Spleen (tissue), 13 donors: ENCODE measurements at places on chromosomes 16 and 17.

- DNase-seq: no peak
These were observed 12.9 kb downstream of the ITGAX start for GRCh38 chr16:31367853-31368252.

DNA sequence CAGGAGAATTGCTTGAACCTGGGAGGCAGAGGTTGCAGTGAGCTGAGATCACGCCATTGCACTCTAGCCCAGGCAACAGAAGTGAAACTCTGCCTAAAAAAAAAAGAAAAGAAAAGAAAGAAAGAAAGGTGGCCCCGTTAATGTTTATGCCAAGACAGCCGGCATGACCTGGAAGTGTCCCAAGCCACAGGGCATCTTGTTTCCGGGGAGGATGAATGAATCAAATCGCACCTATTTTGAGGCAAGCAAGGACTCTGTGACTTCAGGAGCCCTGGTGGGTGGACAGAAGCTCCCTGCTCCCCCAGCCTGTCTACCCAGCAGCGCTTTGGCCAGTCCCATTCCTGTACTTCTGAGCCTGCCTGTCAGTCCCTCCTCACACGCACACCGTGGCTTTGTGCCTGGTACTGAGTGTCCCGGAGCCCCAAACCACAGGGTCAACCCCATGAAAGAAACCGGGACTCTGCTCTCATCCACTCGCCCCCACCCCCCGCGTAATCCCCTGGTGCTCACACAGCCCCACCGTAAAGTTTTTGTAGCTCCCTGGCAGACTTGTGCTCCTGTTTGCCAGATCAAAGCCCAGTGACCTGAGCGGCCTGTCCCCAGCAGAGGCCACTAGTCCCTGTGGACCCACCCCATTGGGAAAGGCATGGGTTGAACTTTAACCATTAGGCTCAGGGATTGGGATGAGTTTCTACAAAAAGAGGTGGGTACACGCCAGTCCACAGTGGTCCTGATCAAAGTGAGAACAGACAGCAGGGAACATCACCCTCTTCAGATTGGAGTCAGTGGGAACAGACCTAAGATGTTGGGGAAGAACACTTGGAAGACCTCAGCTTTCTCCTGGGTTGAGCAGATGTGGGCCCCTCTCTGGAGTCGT, 19.3 kb downstream of the CD2BP2 start:
- peak; percentile 75 for DNase-seq

DNA sequence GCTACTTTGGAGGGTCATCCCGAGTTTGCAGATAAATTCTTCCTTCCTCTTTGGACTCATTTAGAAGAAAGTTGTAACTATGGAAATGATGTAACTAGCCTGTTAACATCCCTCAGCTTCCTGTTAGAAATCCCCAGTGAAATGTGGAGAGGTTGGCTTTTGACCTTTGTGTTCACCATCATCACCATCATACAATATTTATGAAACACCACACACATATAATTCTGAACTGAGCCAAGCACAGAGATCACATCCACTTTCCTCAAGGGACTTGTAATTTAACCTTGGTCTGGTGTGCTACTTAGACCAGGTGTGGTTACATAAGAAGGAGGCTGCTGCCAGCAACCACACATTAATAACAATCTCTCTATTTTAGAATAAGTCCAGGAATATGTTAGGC, 2.5 kb downstream of the CAPNS2 start:
- DNase-seq: no peak

GRCh38 chr16:56263711-56264608, 72.7 kb downstream of the GNAO1 start:
- no peak for DNase-seq

DNA sequence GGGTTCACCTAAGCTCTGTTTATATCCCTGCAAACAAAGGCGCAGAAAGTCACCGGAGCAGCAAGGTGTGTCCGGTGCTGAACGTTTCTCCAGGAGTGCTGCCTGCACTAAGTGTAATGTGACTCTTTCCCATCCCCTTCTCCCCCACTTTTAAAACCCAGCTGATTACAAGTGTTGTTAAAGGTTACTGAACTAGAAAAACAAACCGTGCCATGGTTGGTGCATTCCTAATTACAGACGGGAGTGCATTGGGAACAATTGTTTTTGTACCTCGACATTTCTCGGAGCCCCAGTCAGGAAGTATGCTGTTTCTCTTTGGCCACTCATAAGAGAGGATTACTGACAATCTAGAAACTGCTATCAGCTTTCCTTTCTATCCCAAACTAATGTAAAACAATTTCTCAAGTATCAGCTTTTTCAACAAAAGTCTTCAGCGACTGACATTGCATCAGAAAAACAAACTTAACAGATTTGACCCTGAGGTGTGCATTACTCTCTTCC, 441.0 kb upstream of the SALL1 start:
- DNase-seq: no peak

GRCh38 chr17:50871898-50872297, 5.7 kb upstream of the TOB1 start:
- no peak for DNase-seq

- DNase-seq: peak; percentile 57
These were observed 4.0 kb upstream of the CDK5R1 start for GRCh38 chr17:32482568-32483320.

- no peak for DNase-seq
These were observed 562.0 kb upstream of the GOT2 start for GRCh38 chr16:59295993-59296736.

- no peak for DNase-seq
These were observed 2.7 kb downstream of the SOCS1 start for GRCh38 chr16:11253009-11253994.

- peak; percentile 86 for DNase-seq
These were observed 12.1 kb downstream of the CFDP1 start for GRCh38 chr16:75420987-75421819.

- DNase-seq: peak; percentile 89
These were observed 925 bp downstream of the ZNF689 start for GRCh38 chr16:30609002-30609925.

GRCh38 chr17:9406046-9406606, 169.5 kb downstream of the STX8 start:
- no peak for DNase-seq

GRCh38 chr16:69350536-69351133, 951 bp downstream of the TMED6 start:
- DNase-seq: peak; percentile 32

DNA sequence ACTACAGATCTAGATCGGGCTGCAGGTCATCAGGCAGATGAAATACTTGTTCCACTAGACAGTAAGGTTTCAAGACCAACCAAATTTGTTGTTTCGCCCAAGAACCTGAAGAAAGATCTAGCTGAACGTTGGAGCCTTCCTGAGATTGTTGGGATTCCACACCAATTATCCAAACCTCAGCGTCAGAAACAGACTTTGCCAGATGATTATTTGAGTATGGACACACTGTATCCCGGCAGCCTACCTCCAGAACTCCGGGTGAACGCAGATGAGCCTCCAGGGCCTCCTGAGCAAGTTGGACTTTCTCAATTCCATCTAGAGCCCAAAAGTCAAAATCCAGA, 14.4 kb downstream of the LRRC37B start:
- DNase-seq: no peak

DNA sequence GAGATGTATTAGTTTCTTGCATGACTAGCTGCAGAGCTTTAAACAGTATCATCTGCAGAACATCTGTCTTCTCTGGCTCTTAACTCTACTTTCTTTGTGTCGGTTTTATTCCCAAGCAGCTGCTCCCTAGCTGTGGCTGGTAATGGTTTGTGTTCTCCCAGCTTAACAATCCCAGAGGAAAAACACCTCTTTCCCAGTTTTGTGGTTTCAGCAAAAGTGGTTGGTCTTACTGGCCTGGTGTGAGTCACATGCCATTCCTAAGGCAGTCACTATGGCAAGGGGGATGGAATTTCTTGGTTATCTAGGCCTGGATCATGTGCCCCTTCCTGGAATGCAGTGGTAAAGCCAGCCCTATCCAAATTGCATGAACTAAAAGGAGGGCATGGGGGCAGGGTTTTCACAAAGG, 27.5 kb downstream of the OMG start:
- no peak for DNase-seq

DNA sequence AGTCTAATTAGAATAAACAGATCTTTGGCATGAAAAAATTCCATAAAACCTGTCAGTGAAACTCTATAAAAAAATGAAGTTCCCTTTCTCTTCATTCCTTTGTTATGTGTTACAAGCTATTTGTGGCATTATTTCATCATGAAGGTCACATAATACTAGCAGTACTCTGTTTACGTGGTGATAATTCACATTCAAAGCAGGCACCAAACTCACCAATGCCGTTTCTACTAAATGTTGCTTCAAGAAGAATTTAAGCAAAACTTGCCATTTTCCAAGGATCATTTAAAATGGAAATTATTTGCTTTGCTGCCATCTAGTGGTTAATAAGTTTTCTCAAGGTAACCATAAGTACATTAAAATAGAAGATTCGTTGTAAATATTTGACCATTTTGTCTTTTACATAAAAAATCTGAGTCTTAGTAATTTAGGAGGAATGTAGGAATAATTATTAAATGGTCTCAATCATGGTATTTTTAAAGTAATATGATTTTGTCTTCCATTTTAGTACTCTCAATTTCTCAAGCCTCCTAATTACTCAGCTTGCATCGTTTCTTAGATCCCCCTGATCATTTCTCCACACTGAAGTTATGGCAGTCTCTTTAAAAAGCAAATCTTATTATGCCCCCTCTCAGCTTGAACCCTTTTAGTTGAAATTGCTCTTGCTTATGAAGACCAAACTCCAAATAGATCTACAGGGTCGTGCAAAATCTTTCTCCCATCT, 80.8 kb downstream of the OMG start:
- no peak for DNase-seq

- DNase-seq: no peak
These were observed 83.0 kb downstream of the SHISA6 start for GRCh38 chr17:11324021-11324420.

DNA sequence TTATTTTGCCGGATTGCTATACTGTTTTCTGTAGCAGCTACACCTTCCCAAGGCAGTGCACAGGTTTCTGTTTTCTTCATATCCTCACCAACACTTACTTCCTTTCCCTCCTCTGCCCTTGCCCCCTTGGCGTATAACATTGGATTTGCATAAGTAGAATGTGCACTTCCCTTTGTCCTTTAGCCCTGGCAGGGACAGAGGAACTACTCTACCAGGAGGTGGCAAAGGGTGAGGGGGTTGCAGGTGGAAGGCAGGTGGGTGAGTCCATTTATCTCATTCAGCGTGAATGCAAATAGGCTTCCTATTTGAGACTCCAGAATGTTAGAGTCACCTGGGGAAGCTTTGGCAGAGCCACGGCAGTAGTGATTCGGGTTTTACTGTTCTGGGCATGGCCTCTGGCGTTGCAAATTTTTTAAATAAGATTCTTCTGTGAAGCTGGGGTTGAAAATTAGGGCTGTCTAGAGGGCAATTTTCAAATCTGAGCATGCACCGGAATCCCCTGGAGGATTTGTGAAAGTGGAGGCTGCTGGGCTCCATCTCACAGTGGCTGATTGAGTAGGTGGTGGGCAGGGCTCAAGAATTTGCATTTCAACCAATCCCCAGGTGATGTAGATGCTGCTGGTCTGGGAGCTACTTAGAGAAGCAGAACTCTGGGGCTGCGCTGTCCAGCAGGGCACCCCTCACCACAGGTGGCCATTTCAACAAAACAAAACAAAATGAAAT, 84.7 kb downstream of the PLCG2 start:
- no peak for DNase-seq

DNA sequence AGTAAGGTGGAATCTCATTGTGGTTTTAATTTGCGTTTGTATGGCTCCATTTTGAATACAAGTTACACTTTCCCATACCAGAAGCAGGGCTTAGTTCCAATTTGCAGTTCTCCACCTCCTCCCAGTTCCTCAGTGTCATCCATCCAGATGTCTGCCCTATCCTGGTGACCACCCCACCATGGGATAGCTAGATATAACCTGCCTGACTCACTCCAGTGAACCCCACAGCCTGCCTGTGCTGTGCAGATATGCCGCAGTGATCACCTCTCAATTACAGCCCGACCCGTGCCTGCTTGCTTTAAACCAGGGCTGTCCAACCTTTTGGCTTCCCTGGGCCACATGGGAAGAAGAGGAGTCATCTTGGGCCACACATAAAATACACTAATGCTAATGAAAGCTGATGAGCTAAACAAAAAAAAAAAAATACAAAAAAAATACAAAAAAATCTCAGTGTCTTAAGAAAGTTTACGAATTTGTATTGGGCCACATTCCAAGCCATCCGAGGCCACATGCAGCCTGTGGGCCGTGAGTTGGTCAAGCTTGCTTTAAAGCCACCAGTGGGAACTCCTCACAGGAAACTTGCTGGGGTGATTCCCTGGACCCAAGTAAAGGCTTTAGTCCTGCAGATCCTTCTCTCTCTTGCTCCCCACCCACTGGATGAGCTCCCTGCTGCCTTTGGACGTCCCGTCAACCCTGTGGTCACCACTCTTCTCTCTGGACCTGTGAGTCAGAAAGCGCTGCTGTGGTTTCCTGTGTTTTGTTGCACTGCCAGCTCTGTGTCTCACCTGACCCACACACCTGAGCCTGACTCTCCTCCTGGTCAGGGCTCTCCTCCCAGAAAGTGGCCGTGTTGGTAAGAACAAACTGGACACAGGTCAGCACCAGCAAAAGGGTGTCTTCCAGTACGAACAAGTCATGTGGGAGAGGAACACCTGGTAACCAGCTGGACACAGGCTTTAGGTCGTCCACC, 83.0 kb downstream of the EMP2 start:
- DNase-seq: no peak

- no peak for DNase-seq
These were observed 151.0 kb upstream of the RBL2 start for GRCh38 chr16:53282975-53283946.

- DNase-seq: no peak
These were observed 23.8 kb downstream of the SNX11 start for GRCh38 chr17:48131216-48131824.

DNA sequence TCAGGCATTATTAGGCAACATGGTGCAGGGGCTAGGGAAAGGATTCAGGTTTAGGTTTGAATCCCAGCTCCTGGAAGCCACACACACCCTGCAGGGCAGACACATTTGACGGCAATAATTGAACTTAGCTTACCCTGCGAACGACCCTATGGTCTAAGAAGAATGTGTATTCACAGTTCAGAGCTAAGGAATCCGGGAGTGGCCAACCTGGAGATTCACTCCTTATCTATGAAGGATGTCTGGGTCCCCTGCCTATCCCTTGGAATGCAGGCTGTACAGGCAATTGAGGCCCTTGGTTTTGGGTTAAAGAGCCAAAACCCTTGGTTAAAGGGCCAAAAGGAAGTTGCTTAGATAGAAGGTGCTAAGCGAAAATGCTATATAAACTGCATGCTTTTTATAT, 2.9 kb upstream of the SYT17 start:
- no peak for DNase-seq
